ENCODE measurements at places on chromosomes 3 and 15. TPM values are rescaled to one million over a fixed set of nuclear protein-coding genes. Genes with fewer than 3 reads are reported as not detected.

- peak; percentile 2 for DNase-seq
Measured at GRCh38 chr15:46280762-46281542, 646.1 kb downstream of the SQOR start.

- DNase-seq: no peak
Measured at GRCh38 chr15:67743558-67743957, 81.8 kb upstream of the SKOR1 start.

The DUOX1 gene
- not detected for total RNA-seq

The FGF7 gene
- not detected for total RNA-seq

- no peak for DNase-seq
Measured at GRCh38 chr15:60672400-60672799, 193.5 kb upstream of the ICE2 start.

DNA sequence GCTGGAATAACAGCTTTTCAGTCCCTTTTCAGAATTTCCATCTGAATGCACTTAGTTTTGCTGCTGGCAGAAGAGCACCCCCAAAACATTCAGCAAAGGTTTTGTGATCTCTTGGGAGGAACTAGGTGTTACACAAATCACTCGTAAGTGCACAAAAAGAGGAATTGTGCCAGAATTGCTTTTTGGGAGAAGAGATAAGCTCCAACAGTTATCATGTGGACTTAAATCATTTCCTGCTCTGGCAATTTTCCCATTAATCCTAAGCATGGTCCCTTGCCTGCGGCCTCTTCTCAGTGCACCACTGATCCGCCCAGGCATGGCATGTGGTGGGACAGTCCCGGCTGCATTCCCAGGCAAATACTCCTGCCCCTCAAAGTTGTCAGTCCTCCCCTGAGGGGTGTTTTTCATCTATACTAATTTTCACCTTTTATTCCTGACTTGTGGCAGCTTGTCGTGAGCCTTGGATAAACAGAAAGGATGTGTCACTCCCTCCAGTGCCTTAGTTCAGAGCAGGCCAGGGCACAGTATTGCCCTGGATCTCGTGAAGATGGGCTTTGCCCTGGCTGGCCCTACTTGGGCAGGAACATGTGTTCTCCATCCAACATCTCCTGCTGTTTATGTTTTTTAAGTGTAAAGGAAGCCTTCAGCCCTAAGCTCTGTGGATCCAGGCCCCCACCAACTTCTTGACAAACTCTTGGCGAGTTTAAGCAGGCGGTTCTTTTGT, 44.6 kb upstream of the VILL start:
- DNase-seq: peak; percentile 92

DNA sequence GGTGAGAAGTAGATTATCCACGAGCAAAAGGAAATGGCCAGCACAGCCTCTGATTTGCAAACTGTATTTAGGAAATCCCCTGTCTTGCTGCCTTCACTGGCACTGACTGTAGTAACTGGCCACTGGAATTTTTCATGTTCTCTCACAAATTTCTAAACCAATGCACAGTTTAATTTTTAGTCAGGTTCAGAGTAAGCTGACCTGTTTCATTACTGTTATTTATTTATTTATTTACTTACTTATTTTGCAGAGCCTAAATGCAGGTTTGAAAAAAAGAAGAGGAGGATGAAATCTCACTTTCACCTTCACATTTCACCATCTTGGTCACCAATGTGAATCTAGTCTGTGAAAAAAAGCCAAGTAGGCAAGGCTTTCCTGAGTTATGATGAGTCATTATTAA, 291.0 kb downstream of the PLOD2 start:
- DNase-seq: no peak

- DNase-seq: no peak
Measured at GRCh38 chr15:63331456-63331855, 50.2 kb downstream of the CA12 start.

The PROS1 gene
- total RNA-seq: 2.7 TPM

GRCh38 chr3:71629711-71630110, 46.2 kb upstream of the FOXP1 start:
- no peak for DNase-seq

- DNase-seq: peak; percentile 55
Measured at GRCh38 chr15:66955001-66955516, 110.3 kb upstream of the SMAD3 start.

DNA sequence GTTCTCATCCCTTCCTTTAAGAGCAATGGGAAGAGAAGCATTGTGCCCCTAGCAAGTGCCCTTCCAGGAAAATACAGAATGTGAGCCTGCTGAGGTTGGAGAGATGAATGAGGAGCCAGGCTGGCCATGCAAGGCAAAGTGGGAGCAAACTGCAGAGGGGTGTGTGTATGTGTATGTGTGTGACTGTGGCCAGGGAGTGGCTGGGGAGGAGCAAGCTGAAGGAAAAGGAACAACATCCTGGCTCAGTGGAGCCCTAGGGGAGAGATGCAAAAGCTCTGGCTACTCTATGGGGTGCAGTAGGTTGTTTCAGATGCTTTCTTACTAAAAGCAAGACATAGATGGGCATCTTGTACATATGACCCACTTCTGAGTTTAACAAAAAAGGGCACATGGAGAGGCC, 20.6 kb downstream of the FOXP1 start:
- no peak for DNase-seq

- DNase-seq: no peak
Measured at GRCh38 chr3:53202331-53203015, 41.5 kb downstream of the PRKCD start.

DNA sequence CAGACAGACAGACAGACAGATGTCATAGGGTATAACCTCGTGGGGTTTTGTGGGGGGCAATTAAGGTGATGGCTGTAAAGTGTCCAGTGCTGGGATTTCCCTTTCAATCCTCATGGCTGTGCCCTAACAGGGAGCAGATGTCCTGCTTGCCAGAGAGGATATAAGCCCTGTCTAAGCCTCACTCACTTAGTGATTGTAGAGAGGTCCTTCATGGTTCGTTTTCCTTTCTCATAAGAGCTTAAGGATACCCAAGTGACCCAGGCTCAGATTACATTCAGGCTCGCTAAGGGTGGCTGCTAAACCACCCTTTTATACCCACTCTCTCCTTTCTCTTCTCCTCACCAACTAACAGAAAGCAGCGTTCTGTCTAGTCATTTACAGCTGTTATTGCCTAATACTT, 19.2 kb downstream of the LYSMD2 start:
- no peak for DNase-seq

DNA sequence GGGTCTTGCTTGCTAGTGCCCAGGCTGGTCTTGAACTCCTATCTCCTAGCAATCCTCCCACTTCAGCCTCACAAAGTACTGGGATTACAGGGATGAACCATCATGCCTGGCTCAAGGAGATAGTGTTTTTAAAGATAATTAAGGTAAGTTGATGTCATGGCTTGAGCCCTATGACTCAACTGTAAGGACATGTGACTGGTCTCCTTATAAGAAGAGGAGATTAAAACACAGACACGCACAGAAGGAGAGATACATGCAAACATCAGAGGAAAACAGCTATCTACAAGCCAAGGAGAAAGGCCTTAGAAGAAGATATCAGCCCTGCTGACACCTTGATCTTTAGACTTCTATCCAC, 220.4 kb upstream of the GADL1 start:
- DNase-seq: no peak

The EPHB1 gene
- 1.9 TPM for total RNA-seq

- no peak for DNase-seq
Measured at GRCh38 chr3:184073621-184074020, 20.8 kb downstream of the HTR3C start.

The LMAN1L gene
- not detected for total RNA-seq

DNA sequence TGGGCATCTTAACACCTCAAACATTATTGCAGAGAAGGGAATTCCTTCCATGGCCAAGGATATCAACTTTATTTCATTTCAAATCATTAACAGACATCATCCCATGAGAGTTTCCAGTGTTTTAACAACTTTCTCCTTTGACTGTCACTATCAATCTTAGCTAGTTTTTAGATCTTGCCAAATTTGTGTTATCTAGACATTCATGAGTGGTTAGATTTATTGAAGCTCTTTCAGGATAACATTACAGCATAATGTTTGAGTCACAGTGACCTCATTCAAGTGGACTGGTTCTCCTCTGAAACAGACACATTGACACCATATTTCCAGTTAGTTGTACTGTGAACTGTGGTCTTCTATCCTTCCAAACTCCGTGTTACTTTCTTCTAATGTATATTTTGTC, 8.6 kb upstream of the TNFAIP8L3 start:
- DNase-seq: no peak

- DNase-seq: no peak
Measured at GRCh38 chr3:132871956-132872355, 149.7 kb upstream of the NPHP3 start.

- DNase-seq: no peak
Measured at GRCh38 chr3:68931406-68932149, 769 bp downstream of the TAFA4 start.

DNA sequence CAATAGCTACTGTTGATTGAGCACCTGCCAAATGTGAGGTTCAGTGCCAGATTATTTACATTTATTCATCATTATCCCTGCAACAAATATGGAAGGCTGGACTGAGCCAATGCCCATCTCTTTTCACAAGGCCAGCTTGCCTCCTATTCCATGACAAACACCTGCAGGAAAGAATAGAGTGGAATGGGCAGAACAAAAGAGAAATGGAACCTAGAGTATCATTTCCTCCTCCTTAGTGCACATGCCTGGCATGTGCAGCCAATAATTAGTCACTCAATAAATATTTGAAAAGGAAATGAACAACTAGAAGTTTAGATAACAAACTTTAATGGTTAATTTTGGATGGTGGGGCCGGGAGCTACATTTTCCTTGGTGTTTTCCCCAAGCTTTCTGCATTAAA, 61.4 kb upstream of the MYRIP start:
- no peak for DNase-seq

- no peak for DNase-seq
Measured at GRCh38 chr3:38549486-38549885, 53.3 kb downstream of the EXOG start.

The CKMT1B gene
- not detected for total RNA-seq

The FOXB1 gene
- total RNA-seq: not detected

The GABRR3 gene
- total RNA-seq: not detected

DNA sequence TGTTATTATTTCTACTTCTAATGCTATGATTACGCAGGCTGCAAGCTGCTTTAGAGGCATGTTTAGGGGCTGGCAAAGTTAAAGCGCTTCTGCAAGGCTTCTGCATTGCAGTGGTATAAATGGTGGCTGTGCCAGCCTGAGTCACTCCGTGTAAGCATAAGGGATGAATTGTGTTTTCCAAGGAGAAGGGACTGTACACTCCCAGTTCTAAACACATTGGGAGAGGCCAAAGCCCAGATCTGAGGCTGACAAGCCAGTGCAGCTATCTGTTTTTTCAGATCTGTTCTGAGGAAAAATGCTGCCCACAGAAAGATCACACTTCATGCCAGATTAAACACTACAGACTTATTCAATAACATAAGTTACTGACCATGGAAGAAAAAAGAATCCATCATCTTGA, 83.8 kb downstream of the PRICKLE2 start:
- peak; percentile 71 for DNase-seq

DNA sequence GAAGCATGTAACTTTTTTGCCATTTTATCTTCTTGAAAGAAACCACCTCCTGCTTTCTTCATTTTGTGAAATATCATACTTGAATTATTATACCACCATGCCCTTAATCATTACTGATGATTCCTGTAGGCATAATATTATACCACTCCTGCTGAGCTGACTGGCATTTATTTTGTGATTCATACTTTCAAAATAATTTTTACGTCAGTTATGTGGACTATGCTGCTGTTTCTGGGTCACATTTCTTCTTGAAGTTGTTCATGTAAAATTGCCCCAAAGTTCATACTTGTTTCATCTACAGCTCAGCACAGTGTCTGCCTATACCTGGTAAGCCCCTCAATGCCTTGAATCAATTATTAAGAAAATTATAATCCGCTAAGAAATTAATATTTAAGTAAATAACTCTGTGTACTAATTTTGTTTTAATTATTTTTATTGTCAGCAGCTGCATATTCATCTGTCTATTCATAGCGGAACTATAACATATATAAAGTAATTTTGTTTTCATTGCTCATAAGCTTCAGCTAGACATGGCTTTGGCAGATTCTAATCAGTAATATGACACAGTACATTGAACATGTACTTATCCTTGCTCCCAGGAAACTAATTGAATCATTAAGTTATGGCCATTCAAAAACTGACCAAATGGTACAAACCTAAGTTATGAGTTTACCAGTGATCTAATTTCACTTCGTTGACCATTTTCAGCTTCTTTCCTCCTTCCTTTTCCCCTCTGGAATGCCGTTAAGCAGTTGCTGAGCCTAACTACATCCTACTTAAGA, 160.0 kb downstream of the NAALADL2 start:
- DNase-seq: no peak

- DNase-seq: no peak
Measured at GRCh38 chr15:78415284-78415683, 22.7 kb upstream of the IREB2 start.

GRCh38 chr3:56939834-56940233, 120.6 kb upstream of the SPATA12 start:
- DNase-seq: no peak

GRCh38 chr15:82136120-82136519, 90.3 kb upstream of the MEX3B start:
- no peak for DNase-seq

DNA sequence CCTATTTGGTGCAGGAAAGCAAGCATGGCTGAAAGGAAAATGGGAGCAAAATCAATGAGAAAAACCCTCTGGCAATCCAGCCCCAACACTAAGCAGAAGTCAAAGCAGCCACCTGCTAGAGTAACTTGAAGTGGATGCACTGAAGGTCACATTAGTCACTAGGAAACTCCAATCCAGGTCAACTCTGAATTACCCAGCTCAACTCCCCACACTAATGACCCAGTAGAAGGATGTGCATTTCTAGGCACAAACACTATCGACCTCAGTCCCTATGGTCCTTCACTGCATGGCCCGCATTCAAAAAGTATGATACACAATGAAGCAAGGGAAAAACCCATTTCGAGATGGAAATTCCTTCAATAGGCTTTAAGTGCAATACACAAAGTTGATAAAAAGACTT, 80.6 kb downstream of the RAD18 start:
- no peak for DNase-seq

The NANOGP8 gene
- not detected for total RNA-seq

The P2RY14 gene
- not detected for total RNA-seq

DNA sequence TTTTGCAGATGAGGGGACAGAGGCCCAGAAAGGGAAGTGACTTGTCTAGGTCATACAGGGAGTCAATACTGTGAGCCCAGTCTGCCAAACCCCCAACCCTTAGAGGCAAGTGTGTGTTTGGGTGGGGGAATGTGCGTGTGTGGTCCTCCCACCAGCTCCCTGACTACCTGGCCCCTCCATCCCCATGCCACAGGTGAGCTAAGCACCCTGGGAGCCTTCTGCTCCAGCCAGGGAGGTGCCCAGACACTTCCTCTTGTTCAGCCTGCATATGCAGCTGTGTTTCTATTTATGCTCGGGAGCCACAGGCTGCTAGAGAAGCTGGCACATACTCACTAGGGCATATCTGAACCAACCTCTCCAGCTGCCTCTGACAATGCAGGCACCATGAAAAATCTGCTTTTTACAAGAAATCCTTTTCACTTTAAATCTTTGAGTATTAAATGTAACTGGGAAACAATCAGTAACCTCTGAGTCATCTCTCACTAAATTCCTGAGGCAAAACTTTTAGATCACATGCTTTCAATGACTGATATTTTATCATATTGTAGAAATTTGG, 20.7 kb downstream of the TBC1D2B start:
- DNase-seq: peak; percentile 35

GRCh38 chr15:65460741-65461347, 38.1 kb upstream of the IGDCC4 start:
- peak; percentile 6 for DNase-seq

GRCh38 chr3:178181784-178182183, 354.5 kb upstream of the KCNMB2 start:
- DNase-seq: no peak

The ROPN1 gene
- total RNA-seq: not detected

GRCh38 chr3:11004563-11004962, 12.0 kb downstream of the SLC6A1 start:
- no peak for DNase-seq

Measured in Caki2 (cell line).